ENCODE measurements at places on chromosomes 11 and 22.
A peak's percentile ranks its signal among the peaks of the same experiment; 100 is the strongest.

DNA sequence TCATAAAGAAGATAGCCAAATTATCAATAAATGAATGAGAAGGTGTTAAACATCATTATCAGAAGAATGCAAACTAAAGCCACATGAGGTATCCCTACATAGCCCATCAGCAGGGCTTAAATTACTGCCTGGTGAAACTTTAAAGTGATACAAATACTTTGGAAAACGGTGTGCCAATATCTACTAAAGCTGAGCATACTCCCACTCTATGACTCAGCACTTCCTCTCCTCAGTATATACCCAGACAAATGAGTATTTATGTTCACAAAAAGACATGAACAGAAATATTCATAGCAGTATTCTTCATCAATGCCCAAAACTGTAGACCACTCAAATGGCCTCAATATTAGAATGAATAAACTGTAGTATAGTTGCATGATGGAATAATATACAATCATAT lies 284.6 kb upstream of the ZC3H12C start:
- DNase-seq, result no peak

DNA sequence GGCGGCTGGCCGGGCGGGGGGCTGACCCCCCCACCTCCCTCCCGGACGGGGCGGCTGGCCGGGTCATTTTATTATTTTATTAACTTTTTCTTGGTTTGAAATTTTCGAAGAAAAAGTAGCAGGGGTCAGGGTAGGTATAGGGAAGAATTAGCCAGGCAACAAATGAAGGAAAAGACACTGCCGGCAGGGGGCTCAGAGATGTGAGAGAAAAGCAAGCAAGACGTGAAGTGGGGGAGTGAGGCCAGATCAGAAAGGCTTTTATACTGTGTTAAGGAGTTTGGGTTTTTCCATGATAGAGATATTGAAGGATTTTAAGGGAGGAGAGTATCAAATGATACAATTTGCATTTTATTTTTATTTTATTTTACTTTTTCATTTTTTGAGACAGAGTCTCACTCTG lies 19.0 kb downstream of the RNF214 start:
- no peak for DNase-seq

GRCh38 chr22:26770624-26771023 lies 113.2 kb downstream of the MIAT start:
- no peak for DNase-seq

- no peak for DNase-seq
Measured at GRCh38 chr11:72522186-72522585, 87.9 kb upstream of the CLPB start.

- DNase-seq, result no peak
Measured at GRCh38 chr22:44839721-44840120, 87.3 kb downstream of the ARHGAP8 start.

GRCh38 chr22:20469110-20469868 lies 26.3 kb downstream of the KLHL22 start:
- DNase-seq, result no peak

GRCh38 chr11:87421422-87421821 lies 383.7 kb downstream of the TMEM135 start:
- peak; percentile 60 for DNase-seq

DNA sequence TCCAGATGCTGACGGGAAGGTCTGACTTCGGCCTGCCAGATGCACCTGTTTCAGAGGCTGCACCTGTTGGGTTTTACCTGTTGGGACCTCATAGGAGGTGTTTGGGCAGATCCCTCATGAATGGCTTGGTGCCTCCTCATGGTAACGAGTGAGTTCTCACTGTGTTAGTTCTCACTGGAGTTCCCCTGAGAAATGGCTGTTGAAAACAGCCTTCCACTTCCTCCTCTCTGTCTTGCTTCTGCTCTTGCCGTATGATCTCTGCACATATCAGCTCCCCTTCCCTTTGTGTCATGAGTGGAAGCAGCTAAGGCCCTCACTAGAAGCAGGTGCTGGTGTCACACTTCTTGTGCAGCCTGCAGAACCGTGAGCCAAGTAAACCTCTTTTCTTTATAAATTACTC lies 207.6 kb upstream of the SEZ6L start:
- no peak for DNase-seq

GRCh38 chr22:29212743-29213142 lies 7.0 kb downstream of the EMID1 start:
- no peak for DNase-seq

DNA sequence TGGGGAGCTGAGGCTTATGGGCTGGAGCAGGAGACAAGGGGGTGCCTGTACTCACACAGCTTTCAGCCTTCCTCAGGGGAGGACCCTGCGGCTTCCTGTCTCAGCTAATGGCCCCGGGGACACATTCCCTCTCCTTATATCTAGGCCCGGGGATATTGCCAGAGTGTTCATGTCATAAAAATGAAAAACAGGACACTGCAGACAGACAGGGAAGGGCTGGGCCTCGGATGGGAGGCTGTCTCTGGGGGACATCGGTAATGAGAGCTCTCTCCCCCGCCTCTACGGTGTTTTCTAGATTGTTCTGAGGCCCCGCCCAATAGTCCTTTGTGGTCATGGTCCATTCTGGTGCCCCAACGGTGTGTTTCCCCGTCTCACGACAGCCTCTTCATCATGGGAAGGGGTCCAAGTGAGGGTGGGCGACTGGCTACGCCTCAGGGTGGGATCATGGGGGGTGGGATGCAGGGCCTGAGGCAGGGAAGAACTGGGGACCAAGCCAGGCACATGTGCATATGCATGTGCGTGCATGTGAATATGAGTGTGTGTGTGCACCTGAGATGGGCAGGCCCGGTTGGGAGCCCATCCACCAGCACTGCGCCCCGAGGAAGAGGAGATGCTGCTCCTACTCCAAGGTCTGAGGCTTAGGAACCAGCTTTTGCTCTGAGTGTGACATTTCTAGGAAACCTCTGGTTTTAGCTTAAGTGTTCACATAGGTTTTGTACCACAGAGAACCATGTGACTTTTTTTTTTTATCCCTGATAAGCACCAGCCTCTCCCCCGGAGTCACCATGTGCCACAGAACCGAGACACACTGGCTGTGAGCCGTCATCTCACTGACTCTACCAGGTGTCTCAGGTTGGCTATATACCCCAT lies 5.3 kb downstream of the ARVCF start:
- DNase-seq, result no peak

DNA sequence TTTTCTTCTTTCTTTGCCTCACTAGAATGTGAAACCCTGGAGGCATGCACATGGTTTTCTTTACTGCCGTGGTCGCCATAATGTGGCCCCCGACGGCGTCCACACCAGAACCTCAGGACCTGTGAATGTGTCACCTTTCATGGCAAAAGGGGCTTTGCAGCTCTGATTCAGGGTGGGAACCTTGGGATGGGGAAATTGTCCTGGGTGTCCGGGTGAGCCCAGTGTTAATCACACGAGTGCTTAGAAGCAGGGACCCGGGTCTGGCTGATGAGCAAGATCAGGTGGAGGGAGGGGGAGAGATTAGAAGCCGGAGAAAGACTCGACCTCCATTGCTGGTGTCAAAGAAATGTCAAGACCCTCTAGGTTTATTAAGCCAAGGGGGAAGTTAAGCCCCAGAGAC lies 74.7 kb upstream of the SHISAL1 start:
- no peak for DNase-seq

GRCh38 chr11:116519499-116519898 lies 253.3 kb downstream of the BUD13 start:
- no peak for DNase-seq

DNA sequence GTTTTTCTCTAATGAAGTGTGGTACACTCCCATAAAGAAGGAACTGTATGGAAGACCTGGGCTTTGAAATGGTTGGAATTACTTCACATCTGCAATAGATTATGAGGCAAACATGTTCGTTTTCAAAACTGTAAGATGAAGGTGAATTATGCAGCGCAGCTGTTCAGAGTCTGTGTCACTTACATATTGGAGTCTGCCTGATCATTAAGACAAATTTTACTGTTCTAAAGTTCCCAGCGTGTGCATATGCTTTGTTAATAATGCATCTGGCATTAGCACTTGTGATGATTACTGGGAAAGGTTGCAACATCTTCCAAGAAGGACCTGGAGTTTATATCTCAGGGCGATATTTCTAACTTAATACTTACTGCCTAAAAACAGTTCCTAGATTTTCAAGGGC lies 255.2 kb upstream of the ZC3H12C start:
- DNase-seq, result no peak

DNA sequence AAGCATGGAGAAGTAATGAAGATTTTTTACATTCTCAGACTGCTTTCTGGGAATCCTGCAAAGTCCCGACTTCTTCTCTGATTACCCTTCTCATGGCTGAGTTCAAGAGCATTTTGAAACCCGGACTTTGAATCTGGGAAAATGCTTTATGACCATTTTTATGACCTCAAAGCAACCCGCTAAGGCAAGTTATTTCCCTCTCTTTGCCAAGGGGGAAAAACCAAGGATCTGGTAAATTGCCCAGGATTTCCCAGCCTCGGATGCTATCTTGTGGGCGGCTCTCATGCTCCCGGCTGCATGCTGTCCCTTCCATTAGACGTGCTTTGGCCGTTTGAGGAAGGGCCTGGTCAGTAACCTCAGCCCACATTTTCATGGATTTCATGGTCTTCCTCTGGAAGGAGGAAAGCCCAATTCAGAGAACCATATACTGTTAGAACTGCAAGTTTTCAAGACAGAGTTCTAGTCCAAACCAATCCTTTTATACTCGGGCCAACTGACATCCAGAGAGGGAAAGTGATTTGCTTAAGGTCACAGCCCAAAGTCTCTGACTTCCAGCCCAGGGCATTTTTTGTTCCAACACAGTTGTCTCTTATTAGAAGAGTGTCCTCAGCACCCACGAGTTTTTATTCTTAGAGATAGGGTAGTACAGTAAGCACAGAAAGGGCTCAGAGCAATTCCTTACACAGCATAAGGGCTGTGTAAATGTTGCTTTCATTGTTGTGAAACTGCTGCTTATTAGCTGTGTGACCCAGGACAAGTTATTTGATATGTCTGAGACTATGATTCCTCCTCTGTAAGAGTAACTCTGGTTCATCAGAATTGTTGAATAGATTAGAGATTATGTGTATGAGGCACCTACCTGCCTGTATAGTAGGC lies 77.4 kb downstream of the NAV2 start:
- no peak for DNase-seq

DNA sequence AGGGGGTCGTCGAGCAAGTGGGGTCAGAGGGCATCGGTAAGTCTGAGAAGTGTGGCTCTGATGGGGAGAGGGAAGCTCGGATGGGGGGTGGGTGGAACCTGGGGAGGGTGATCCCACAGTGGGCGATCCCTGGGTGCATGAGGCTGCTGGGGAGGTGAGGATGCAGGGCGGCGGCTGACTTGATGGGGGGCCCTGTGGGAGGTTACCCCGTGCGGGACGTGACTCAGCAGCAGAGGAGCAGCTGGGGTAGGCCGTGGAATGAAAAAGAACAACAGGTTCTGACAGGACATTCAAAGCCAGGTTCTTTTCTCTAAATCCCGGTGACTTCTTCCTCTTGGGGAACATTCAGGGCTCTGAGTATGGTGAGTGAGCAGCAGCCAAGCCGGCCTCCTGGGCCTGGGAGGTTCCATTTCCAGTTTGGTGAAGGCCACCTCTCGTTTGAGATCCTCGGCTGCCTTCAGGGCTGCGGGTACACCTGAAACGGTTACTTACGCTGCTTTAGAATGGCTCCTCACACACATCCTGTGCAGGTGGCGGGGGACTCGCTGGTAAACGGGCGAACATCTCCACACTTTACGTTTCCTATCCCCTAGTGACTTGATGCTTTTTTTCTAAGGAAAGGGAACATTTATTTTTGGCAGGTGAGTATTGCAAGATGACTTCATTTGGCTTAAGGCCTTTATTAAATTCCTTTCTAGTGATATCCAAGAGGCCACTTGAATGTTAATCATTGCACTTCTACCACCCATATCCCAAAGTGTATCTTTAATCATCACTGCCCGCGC lies 278.2 kb downstream of the TBC1D22A start:
- no peak for DNase-seq

- DNase-seq, result no peak
Measured at GRCh38 chr11:82909015-82909640, 7.6 kb downstream of the DDIAS start.

GRCh38 chr11:76759092-76759491 lies 24.1 kb upstream of the TSKU start:
- no peak for DNase-seq

GRCh38 chr22:44380756-44381486 lies 68.2 kb upstream of the SHISAL1 start:
- no peak for DNase-seq

DNA sequence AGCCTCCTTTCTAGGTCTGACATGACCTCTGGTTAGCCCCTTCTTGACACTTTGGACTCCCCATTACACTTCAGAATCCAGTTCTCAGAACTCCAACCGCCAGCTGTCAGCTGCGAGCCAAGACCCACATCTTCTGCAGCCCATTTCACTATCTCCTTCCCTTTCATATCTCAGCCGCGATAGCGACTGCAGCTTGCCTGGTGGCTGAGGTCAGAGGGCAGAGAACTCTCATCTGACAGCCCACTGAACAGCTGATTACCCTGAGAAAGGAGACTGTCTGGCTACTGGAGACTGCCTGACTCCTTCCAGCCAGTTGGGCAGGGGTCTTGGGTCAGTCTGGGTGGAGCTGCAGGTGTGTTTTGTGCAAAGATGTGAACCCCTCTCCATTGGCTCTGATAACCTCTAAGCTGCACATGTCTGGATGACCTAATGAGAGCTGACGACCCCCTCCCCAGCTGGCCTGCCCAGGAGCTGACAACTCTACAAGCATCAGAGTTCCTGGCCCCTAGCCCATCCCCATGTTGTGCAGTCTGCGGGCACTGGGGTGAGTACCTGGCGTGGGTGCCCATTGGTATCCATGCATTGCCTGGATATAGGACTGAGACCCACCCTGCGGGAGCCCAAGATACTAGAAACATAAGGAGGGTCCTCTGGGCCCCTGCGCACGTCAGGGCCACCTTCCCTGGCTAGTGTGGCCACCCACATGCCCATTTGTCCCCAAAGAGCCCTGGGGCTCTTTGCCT lies 1.1 kb downstream of the CHRM1 start:
- no peak for DNase-seq

GRCh38 chr22:42300259-42301076 lies 30.0 kb upstream of the TCF20 start:
- DNase-seq, result peak; percentile 79

DNA sequence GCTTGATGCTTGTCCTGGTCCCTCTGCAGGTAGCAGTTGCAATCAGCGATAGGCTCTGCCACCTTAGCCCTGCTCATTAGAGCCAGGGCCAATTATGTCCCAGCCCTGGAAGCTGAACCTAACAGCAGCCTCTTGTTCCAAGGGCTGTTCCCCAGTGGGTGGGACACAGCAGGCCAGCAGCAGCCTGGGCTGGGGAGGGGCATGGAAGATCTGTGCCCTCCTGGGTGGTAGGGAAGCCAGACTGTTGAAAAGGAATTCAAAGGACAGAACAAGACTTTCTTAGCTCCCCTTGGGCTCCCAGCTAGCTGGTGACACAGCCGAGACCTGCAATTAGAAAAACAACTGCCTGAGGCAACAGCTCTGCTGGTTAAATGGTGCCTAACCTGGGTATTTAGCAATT lies 17.4 kb downstream of the DRD2 start:
- no peak for DNase-seq

Measured in B cell (primary cell).